IMR-90 (cell line): ENCODE measurements at places on chromosomes 16 and 17. TPM values are rescaled to one million over a fixed set of nuclear protein-coding genes. Genes with fewer than 3 reads are reported as not detected.

ABCC6 gene
- total RNA-seq, result 0.36 and 0.56 TPM in 2 replicates

CD300H gene
- total RNA-seq, result not detected in 2 replicates

PRR29 gene
- under 0.01 TPM in 1 of 2 replicates, not detected in the other for total RNA-seq

CMTM2 gene
- total RNA-seq, result not detected in 2 replicates

CPHXL2 gene
- not detected in 2 replicates for total RNA-seq

CDH15 gene
- 0.18 and 0.28 TPM in 2 replicates for total RNA-seq

CNTD1 gene
- total RNA-seq, result not detected in 2 replicates

SPATA33 gene
- 0.90 and 1.1 TPM in 2 replicates for total RNA-seq

KRT39 gene
- total RNA-seq, result not detected in 2 replicates

COX6A2 gene
- total RNA-seq, result not detected in 2 replicates

CLEC18B gene
- total RNA-seq, result not detected in 2 replicates

DDX28 gene
- total RNA-seq, result 8.9 and 10.0 TPM in 2 replicates

HOXB5 gene
- total RNA-seq, result 0.54 and 0.56 TPM in 2 replicates

CFAP97D1 gene
- under 0.01 TPM in 1 of 2 replicates, not detected in the other for total RNA-seq

LRRC46 gene
- total RNA-seq, result not detected in 2 replicates

C16orf54 gene
- total RNA-seq, result not detected in 2 replicates

CDYL2 gene
- total RNA-seq, result 3.9 and 4.4 TPM in 2 replicates

STX1B gene
- total RNA-seq, result 3.9 TPM in 2 replicates
